ENCODE measurements at places on chromosomes 11 and 22. TPM values are rescaled to one million over a fixed set of nuclear protein-coding genes. Genes with fewer than 3 reads are reported as not detected.
A peak's percentile ranks its signal among the peaks of the same experiment; 100 is the strongest.

TREH gene
- not detected for total RNA-seq

DNA sequence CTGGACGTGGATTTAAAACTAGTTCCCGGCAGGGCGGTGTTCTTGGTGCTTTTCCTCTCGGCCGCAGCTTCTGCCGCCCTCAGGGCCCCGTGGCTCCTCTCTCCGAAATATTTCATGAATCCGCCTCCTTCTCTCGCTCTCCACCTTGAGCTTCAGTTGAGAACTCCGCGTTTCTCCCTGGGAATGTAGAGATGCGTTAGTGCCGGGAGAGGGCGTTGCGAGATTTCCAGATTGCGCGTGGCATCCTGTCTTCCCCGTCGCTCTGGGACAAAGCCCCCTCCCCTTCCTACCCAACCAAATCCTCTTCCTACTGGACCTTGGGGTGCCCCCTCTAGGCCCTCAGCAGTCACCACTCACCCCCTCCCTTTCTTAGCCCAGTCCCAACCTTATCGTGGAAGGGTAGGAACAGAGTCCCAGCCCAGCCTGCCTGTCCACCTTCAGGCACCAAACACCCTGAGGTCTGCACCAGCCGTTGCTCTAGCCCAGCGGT lies 15.5 kb upstream of the RAC2 start:
- peak; percentile 49 for DNase-seq

GRCh38 chr22:49186762-49187161 lies 640.9 kb downstream of the BRD1 start:
- DNase-seq, result no peak

DNA sequence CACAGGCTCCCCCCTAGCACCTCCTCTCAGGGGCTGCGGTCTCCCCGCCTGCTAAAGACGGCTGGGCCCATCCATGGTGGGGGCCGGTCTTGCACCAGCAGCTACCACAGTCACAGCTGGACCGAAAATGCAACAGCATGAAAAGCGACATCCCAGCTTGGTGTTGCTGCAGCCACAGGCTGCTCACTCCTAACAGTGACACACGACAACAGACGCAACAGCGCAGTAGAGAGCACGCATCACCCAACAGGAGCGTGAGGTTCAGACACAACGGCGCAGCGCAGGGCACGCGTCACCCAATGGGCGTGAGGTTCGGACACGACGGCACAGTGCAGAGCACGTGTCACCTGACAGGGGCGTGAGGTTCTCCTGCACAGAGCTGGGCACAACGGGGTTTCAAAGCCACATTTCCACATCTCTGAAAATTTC lies 24.1 kb downstream of the TOLLIP start:
- DNase-seq, result no peak

- no peak for DNase-seq
These were observed 562 bp downstream of the DGAT2 start for GRCh38 chr11:75768909-75769771.

DNA sequence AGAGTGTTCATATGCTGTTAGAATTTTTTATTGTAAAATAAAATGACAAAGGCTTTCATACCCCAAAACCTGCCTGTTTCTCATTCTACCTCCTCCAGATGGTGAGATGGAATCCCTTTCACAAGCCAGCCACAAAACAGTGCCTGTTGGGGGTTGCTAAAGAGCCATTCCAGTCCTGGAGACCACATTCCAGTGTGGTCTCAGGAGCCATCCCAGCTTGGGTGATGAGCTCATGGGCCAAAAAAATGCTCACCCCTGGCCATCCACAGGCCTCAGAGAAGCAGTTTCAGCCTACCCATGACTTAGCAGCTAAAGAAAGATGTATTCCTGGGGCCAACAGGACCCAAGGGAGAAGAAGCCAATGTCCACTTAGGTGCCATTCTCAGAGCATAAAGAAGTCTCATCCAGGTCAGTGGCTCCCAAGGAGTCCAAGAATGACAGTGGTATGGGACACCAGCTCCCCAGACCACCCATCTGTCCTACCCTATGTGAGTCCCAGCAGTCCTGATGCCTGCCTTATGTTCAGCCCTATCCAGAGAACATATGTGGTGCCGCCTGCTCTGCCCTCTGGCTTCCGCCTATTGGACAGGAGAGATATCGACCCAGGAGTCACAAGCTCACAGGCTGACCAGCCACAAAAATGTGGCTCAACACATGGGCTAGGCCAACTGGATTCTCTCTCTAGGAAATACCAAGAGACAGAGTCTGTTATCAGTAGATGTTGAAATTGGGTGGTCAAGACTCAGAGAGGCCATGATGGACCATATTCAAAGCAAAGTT lies 26.4 kb downstream of the C11orf91 start:
- no peak for DNase-seq

DNA sequence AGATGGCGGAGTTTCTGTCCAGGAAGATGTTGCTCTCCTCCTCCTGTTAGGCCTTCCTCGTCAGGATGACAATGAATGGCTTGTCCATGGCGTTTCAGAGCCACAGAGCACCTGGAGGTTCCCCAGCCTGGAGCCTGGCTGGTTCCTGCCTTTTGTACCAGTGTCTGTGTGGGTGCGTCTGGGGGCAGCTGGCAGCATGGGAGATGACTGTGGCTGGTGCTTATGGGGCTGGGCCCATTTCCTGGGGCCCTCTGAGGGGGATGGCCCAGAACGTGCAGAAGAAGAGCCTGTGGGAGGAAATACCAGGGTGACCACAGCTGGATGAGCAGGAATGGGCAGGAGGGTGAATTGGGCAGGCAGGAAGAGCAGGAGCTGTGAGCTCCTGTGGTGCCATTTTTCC lies 6.7 kb downstream of the SLC37A2 start:
- no peak for DNase-seq
